Occipital lobe (tissue), 3 donors: ENCODE measurements at places on chromosomes 2 and 18. TPM values are rescaled to one million over a fixed set of nuclear protein-coding genes. Genes with fewer than 3 reads are reported as not detected.

GRCh38 chr18:616380-616995 is 19.7 kb downstream of the CLUL1 start:
- DNase-seq, result no peak

GRCh38 chr2:236965021-236965840 is 120.5 kb upstream of the COPS8 start:
- DNase-seq, result no peak

Gene MRPL33
- total RNA-seq, result 39.1 TPM

- no peak for DNase-seq
Observed at GRCh38 chr2:108640731-108641130, 78.6 kb upstream of the RANBP2 start.

Gene TWSG1
- 25.3 TPM for total RNA-seq

Gene TEX44
- total RNA-seq, result not detected

DNA sequence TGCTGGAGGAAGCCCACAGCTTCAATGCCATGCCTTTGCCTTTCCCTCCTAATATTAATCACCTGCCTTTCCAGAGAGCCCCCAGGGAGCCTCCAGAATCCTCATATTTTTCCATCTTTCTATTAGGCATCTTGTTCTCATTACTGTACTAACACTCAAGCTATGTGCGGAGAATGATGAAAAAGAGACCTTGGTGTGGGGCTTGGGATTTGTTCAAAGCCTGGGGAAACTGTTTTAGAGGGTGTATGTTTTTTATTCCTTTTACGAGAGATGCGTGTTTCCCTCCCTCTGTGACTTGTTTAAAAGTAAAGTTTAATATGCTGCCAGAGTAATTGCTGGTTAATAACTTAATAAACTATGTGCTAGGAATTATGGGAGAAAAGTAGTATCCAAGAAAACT is 102.4 kb upstream of the ZFP36L2 start:
- no peak for DNase-seq

- DNase-seq, result no peak
Observed at GRCh38 chr2:85774126-85774978, 20.6 kb downstream of the ATOH8 start.

Gene VPS54
- 43.5 TPM for total RNA-seq

Gene EGR4
- not detected for total RNA-seq

- DNase-seq, result no peak
Observed at GRCh38 chr2:10513201-10513600, 65.1 kb upstream of the ODC1 start.

Gene POTEJ
- not detected for total RNA-seq

DNA sequence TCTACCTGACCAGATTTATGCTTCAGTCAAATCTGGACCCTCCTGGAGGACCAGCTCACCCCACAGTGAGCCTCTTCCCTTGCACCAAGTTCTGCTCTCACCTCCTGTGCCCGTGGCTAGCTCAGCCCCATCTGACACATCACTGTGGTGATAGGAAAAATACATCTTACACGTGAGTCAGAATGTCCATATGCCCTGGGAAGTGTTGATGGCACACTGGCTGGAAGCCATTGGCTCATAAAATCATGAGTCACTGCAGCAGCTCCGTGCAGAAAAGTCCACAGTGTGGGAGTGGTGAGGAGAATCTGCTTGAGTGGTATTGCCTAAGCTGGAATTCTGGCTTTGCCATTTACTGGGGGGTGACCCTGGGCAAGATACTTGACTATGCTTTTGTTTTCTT is 42.6 kb upstream of the RAPGEF4 start:
- DNase-seq, result peak; percentile 61

DNA sequence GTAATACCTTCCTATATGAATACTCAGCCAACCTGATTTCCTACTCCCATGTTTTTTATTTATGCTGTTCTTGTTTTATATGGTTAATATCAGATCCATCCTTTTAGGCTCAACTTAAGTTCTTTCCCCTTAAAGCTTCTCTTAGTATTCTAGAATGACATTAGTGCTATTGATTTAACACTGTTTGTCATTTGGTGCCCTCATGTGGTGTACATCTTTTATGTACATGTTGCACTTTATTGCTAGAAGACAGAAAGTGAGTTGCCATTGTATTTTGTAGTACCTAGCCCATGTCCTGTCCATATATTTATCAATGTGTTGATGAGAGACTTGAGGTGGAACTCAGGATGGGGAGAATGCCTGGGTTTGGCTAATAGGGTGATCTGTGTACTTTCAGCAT is 2.5 kb downstream of the HTRA2 start:
- no peak for DNase-seq

DNA sequence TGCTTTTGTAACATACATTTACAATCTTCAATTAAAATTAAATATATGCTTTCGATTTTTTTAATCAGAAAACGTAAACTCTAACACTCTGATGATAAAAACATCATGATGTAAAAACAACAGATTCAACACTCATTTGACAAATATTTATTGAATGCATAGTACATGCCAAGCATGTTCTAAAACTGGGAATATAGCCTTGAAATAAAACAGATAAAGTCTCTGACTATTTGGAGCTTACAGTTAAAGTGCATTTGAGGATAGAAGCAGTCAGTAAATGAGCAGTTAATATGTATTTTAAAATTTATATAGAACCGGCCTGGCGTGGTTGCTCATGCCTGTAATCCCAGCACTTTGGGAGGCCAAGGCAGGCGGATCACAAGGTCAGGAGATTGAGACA is 47.8 kb downstream of the TMX3 start:
- DNase-seq, result no peak

Gene RESP18
- not detected for total RNA-seq
